ENCODE measurements at places on chromosomes 4 and X. TPM values are rescaled to one million over a fixed set of nuclear protein-coding genes. Genes with fewer than 3 reads are reported as not detected.
A peak's percentile ranks its signal among the peaks of the same experiment; 100 is the strongest.

The LAP3 gene
- polyA plus RNA-seq = 52.5 TPM

The GLOD5 gene
- polyA plus RNA-seq = not detected

DNA sequence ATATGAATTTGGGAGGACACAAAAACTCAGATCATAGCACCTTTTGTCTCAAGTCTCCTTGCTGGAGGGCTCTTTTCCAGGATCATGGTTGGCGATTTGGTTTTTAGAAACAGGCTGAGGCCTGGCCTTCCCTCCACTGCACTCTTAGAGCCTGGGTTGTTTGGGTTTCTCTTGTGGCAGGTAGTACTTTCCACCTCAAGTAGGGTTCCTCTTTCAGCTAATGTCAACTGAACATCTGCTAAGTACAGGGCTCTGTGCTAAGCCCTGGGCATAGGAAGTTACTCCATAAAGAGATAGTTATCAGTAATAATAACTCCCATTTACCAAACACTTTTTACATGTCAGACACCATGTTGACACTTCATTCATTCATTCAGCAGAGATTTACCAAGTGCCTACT lies 28.2 kb upstream of the APLN start:
- no peak for DNase-seq

- DNase-seq = no peak
Observed at GRCh38 chrX:45434231-45434630, 233.6 kb upstream of the DIPK2B start.

DNA sequence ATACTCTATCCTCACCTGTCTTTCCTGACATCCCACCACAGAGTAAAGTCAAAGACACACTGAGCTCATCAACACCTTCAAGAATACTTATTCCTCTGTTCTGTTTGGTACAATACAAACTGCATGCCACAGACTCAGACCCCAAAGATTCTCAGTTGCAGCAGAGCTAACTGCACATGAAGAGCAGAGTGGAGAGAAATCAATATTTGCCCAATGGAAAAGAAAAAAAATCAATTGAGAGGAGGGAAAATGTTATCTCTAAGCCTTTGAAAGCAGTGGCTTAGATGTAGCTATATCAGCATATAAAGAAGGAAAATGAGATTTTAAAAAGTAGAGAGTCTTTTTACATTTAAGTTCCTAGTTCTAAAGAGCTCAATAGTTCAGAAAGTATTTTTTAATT lies 180.2 kb downstream of the NWD2 start:
- no peak for DNase-seq

GRCh38 chr4:20528508-20528907 lies 171.8 kb upstream of the PACRGL start:
- no peak for DNase-seq

DNA sequence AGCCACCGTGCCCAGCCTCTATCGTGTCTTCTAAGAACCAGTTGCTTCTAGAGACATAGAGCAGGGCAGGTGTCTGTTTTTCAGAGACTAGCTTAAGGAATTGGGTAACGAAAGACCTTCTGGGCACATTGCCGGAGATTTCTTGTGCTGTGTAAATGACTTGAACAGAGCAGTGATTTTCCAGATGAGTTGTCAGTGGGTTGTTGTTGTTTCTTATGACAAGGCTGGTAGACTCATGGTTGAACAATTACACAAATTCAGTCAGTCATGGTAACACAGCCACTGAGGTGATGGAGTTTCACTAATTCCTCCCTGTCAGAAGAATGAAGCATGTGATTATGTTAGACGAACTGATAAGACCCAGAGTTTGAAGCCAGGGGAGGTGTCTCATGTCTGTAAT lies 20.5 kb upstream of the DDX3X start:
- peak; percentile 37 for DNase-seq

GRCh38 chr4:92091335-92091734 lies 212.4 kb upstream of the GRID2 start:
- DNase-seq = no peak

- no peak for DNase-seq
Observed at GRCh38 chrX:46456125-46456922, 88.9 kb downstream of the ZNF674 start.

The AMTN gene
- not detected for polyA plus RNA-seq

- no peak for DNase-seq
Observed at GRCh38 chrX:27680726-27681125, 90.6 kb downstream of the DCAF8L2 start.

DNA sequence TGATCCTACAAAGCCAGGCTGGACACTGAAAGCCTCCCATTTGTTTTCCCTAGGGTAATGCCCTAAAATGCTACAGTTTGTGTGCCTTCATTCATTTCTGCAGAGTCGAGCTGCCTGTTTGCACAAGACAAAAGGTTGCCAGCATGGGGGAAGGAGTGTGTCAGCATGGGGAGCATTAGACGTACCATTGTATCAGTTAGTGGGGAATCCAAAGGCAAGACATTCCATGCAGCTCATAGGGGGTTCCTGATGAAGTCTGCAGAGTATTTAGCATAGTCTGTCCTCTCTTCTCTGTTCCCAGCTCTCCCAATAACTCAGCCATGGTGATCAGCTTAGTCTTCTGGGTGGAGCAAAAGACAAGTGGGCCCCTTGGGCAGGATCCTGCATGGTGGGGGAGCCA lies 276.9 kb upstream of the PCDH7 start:
- no peak for DNase-seq

The SSX4B gene
- polyA plus RNA-seq = not detected

DNA sequence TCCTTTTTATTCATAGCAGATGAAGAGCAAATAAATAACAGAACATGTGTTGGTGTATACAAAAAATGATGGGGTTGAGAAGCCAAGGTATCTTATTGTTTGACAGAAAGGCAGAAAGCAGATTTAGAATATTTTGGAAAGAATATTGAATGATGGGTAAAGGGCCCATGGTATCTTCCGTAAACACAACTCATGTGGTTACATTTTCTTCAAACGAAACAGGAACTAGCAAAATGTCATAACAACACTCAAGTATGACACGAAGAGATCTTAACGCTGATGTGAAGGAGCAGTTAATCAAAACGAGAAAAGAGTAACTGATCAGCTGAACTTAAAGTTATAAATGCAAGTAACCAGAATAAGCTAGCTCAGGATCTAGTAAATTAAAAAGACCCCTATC lies 195.7 kb upstream of the GK2 start:
- DNase-seq = no peak

GRCh38 chr4:138199568-138200235 lies 42.4 kb downstream of the SLC7A11 start:
- DNase-seq = no peak

DNA sequence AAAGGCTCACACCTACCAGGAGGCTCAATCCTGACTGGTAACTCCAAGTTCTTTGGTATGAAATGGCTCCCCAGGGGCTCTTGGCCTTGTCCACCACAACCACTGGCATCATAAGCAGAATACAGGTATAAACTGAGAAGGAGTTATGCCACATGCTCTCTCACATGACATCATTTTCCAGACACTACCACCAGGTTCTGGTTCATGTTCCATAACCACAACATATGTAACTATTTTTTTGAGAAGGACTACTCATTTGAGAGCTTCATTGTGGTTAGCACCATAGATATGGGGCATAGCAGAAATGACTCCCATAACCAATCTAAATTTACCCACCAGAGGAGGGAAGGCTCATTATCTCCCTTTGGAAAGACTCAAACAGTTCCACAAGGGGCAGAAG lies 19.6 kb downstream of the PRDM5 start:
- DNase-seq = no peak

The FNIP2 gene
- 9.8 TPM for polyA plus RNA-seq

GRCh38 chr4:55372259-55372658 lies 23.5 kb upstream of the TMEM165 start:
- DNase-seq = no peak

GRCh38 chrX:30414144-30414543 lies 105.0 kb upstream of the NR0B1 start:
- DNase-seq = no peak

GRCh38 chr4:41561244-41561643 lies 23.3 kb downstream of the LIMCH1 start:
- DNase-seq = no peak

The RHOXF1 gene
- polyA plus RNA-seq = 1.3 TPM

DNA sequence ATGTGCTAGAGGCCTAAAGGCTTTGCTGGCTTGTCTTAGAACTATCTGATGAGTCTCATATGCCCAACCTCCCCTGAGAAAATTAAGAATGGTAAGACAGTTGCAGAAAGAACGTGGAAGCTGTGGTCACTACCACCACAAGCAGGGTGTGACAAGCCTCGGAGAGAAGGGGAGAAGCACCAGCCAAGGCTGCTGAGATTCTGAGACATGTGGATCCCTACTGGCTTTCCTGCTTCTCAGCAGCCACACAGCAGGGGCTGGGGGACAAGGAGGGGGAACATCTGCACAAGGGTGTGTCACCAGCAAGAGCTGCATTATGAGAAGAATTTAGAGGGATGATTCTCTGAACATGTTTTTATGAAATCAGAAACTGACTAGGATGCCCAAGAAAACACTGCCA lies 19.4 kb downstream of the TAPT1 start:
- no peak for DNase-seq

The SOWAHB gene
- polyA plus RNA-seq = not detected

The TMEM154 gene
- polyA plus RNA-seq = 6.4 TPM

- peak; percentile 69 for DNase-seq
Observed at GRCh38 chr4:7384003-7384928, 50.5 kb downstream of the PSAPL1 start.

The KLHL4 gene
- polyA plus RNA-seq = 1.2 TPM

DNA sequence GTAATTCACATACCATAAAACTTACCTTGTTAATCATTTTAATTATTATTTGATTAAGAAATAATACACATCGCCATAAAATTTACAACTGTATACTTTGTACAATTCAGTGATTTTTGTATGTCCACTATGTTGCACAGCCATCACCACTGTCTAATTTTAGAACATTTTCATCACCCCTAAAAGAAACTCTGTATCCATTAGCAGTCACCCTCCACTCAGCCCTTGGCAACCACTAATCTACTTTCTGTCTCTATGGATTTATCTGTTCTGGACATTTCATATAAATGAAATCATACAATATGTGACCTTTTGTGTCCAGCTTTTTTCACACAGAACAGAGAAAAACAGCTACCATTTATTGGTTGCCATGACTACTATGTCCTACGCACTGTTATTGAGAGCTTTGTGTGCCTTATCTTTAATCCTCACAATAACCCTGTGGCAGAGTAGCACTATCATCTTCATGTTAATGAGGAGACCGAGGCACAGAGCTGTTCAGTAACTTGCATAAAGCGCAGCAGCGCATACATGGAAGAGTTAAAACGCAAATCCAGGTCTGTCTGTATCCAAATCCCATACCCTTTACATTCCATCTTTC lies 64.6 kb upstream of the PAGE1 start:
- DNase-seq = no peak

The PLAC8 gene
- 193 TPM for polyA plus RNA-seq

DNA sequence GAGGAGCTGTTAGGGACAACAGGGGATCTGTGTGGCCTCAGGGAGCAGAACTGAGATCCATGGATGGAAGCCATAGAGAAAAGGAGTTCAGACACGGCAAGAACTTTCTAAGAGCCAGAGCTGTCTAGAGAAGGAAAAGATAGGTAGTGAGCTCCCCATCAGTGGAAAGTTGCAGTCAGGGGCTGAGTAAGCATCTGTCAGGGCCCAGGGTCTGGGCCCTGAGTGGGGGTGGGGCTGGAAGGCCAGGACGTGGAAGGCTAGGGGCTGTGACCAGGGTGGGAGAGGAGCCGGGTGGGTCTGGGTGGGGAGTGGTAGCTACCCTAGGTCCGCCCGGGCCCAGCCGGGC lies 324 bp upstream of the MSN start:
- no peak for DNase-seq

The NUDT11 gene
- polyA plus RNA-seq = 0.17 TPM

DNA sequence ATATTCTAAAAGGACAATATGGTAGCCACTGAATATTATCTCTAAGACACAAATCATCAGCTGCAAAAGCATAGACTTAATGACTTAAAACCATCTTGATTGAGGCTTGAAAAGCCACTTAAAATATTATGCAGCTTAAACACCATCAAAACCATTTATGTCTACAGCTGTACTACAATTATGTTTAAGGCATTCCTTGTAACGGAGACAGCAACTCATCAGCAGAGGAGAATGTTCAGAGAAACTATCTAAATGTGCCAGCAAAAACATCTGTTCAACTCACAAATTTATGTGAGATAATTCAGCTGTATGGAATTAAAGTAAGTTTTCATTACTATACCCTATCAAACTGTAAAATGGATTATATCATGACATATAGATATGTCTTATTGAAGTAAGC lies 147.9 kb upstream of the CTSO start:
- no peak for DNase-seq

- no peak for DNase-seq
Observed at GRCh38 chrX:68889249-68889648, 60.4 kb downstream of the EFNB1 start.

GRCh38 chr4:186775902-186776301 lies 52.2 kb upstream of the FAT1 start:
- DNase-seq = no peak

Measured in spleen (tissue), 13 donors.